ENCODE measurements at places on chromosomes 16 and 17.

DNA sequence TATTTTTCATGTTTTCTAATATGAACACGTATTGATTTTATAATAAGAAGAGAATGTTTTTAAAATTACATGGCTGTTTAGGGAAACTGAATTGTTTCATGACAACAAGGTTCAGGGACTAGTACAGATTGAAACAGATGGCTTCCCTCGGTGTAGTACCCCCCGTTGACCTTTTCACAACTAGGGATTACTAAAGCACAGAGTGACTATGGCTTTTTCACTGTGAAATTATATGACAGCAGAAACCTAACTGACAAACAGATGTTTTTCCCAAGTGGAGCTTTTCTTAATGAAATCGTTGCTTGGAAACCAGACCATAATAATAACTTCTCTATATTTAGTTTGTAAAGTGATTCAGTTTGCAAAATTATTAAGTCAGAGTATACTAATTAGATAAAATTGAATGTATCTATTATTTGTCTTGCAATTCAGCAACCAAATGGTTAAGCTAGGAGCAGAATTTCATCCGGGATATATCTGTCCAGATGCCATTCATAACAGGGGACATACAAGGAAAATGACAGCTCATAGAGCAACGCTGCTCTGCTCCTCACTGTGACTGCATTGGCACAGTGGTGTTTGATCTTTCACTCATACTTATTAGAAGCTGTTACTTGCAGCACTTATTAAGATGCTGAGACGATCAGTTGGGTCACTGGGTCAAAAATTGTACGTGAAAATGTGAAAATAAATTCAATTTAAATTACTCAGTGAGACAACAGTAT lies 111.7 kb downstream of the TANGO6 start:
- DNase-seq = no peak

DNA sequence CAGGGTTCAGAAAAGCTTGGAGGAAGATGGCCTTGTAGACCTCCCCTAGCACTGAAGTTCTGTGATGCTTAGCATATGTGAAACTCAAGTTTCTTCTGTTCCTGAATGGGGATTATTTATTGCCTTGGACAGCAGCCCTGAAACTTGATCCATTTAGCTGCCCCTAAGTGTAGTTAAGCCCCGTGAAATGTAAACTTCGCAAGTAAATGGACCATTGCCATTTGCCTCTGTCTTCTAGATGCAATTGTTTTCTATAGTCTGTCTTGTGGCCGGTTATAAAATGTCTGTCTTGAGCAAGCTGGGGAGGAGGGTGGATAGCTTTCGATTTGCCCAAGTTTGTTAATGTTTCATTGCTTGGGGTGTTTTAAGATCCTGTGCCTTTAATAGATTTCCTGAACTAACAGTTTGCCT lies 261.8 kb downstream of the CDH13 start:
- no peak for DNase-seq

GRCh38 chr17:53907435-53907834 lies 84.7 kb downstream of the KIF2B start:
- no peak for DNase-seq

GRCh38 chr17:44608727-44609435 lies 47.4 kb upstream of the MEIOC start:
- no peak for DNase-seq

DNA sequence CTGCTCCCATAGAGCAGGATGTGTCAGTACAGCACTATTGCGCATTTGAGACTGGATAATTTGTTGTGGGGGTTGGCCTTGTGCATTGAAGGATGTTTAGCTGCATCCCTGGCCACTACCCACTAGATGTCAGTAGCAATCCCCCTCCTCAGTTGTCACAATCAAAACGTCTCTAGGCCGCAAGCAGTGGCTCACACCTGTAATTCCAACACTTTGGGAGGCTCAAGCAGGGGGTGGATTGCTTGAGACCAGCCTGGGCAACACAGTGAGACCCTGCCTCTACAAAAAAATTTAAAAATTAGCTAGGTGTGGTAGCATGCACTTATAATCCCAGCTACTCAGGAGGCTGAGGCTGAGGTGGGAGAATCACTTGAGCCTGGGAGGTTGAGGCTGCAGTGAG lies 48.4 kb downstream of the CENPV start:
- DNase-seq = no peak

DNA sequence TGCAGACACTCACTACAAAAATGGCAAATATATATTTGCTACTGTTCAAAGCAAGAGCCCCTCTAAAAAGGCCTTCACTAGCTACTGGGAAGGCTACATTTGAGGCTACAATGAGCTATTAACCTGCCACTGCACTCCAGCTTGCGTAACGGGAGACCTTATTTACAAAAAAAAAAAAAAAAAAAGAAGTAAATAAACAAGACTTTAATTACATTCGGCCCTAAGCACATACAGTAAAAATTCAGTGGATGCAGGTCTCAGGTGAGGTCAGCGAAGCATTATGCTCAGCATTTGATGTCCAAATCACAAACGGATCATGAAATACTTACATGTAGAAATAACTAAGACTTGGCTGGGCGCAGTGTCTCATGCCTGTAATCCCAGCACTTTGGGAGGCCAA lies 26.7 kb upstream of the LCMT1 start:
- no peak for DNase-seq

DNA sequence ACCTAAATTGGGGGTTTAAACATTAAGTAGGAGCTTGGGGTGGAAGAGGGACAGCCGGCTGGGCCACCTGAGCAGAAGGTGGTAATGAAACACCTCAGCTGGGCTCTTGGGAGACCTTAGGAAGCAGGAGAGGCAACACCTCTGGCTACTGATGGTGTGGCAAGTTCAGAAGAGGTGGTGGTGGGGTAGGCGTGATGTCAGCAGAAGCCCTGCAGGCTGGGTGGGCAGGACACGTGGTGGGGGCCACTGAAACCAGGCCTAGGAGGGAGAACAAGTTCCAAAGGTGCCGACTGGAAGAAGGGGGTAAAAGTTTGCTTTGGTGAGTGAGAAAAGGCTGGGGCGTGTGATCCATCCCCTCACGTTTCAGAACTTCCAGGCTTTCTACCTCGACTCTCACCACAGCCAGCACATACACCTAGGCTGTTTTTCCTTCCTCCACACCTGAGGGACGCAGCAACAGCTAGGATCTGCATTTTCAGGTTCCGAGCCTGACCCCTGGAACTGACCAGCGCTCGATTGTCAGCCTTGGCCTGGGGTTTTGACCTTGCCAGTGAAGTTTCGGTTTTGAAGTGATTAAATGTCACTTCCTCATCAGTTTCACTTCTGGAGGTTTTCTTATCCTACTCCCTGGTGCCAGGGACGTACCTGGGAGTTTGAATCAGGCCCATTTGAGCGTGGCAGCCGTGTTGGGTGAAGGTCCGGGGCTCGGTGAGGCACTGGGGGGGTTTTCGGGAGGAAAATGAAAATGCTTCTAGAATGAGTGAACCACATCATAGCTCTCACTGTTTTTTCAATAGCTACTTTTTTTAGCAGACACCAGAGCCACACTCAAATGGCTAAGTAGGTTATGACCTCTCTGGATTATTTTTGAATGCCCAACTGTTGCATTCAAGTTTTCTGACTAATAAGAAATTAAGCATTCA lies 10.0 kb downstream of the SNN start:
- no peak for DNase-seq

GRCh38 chr16:76653390-76654026 lies 376.3 kb downstream of the CNTNAP4 start:
- DNase-seq = peak; percentile 27

DNA sequence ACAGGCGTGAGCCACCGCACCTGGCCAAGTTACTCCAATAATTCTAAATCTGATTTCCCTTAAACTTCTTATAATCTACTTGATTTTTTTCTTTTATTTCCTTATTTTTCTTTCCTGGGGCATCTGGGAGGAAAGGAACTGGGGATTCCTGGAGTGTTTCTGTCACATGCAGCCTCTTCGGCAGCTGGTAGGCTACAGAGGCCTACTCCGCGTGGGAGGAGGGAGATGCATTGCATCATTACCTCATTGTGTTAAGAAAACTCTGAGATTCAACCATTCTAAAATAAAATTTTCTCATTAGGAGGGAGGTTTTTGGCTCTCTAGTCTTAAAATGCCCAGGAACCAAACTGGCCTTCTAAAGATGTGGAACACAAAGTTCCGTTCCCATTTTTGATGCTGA lies 64.0 kb downstream of the SOX9 start:
- no peak for DNase-seq

GRCh38 chr16:71407731-71408130 lies 34.1 kb downstream of the TLE7 start:
- DNase-seq = no peak

GRCh38 chr17:62084585-62084984 lies 19.5 kb upstream of the MED13 start:
- no peak for DNase-seq

GRCh38 chr17:40059729-40060475 lies 2.9 kb upstream of the THRA start:
- DNase-seq = no peak

GRCh38 chr17:33580215-33580614 lies 287.1 kb upstream of the ASIC2 start:
- no peak for DNase-seq

DNA sequence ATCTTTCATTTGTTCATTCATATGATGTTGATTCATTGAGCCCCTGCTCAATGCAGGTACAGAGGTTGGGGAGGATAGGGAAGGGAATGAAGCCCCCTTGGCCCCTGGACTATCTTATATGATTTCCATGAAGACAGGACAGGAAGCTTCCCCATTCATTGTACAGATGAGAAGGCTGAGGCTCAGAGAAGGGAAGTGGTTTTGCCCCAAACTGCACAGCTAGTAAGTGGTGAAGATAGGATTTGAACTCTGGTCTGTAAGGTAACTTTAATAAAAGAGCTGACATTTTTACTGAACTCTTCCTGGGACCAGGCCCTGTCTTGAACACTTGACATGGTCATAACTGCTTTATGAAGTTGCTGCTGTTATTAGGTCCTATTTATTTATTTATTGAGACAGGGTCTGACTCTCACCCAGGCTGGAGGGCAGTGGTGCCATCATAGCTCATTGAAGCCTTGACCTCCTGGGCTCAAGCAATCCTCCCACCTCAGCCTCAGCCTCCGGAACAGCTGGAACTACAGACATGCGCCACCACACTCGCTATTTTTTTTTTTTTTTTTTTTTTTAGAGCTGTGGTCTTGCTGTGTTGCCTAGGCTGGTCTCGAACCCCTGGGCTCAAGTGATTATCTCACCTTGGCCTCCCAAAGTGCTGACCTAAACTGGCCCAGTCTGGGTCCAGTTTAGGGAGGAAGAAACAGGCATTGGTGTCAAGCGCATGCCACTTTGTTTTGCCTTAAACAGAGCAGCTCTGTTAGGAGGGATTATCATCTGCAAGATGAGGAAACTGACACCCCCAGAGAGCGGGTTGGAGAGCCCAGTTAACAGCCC lies 5.0 kb downstream of the CTF1 start:
- DNase-seq = no peak

DNA sequence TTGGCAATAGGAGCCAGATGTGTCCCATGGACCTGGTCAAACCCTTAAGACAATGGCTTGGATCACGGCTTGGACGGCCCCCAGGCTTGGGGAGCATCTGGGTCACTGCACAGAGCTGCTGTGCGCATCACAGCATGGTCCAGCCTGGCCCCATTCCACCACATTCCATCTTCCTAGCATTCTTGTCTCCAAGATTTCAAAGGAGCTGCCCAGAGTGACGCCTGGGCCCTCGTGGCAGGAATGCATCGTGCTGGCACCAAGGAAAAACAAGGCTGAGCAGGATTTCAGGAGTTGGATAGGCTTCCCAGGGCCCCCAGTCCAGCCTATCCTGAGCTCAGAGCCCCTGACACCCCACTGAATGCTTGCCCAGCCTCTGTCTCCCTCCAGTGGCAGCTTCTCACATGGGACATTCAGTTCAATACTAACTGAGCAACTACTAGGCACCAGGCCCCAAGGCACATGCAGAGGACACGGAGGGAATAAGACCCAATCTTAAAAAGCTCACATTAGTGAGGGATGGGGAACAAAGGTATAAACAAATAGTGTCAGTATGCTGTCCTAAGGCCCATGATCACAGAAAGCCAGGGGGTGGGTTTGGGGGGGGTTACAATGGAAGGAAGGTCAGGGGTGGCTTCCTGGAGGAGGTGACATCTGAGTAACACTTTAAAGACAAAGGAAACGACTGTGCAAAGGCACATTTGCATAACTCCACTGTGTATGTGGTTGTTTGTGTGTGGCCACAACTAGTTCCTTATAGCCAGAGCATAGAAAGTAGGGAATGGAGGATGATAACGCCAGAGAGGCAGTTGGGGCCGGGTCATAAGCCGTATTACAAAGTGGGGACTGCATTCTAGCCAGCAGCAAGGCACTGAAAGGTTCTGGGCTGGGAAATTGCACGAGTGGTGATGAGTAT lies 34.1 kb downstream of the TK2 start:
- DNase-seq = peak; percentile 8

DNA sequence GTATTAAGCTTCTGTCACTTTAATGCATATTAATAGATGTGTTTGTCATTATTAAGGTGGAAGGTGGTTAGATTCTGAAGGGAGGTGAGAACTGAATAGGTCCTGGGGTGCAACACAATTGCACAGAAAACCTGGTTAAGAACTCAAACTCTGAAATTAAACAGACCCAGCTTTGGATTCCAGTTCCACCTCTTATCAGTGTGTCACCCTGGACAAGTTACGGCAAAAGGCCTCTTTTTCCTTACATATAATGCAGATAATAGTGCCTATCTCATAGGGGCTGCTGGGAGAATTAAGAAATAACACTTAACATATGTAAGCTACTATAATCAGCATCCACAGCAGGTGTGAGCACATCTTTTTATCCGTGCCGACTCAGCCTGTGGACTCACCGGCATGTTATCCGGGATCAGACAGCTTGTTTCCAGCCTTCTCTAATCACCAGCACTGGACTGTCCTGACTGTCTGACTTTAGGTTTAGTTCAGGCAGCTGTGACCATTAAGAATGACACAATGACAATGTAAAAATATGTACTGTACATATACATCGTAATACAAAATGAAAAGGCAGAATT lies 31.4 kb downstream of the TEX2 start:
- DNase-seq = no peak

All from RCC 7860 (cell line).